ENCODE measurements at places on chromosomes 2 and 18.

- no peak for DNase-seq
These were observed 26.1 kb upstream of the WIPF1 start for GRCh38 chr2:174623690-174624089.

GRCh38 chr2:186059096-186059495 lies 320.5 kb downstream of the FSIP2 start:
- DNase-seq: no peak

DNA sequence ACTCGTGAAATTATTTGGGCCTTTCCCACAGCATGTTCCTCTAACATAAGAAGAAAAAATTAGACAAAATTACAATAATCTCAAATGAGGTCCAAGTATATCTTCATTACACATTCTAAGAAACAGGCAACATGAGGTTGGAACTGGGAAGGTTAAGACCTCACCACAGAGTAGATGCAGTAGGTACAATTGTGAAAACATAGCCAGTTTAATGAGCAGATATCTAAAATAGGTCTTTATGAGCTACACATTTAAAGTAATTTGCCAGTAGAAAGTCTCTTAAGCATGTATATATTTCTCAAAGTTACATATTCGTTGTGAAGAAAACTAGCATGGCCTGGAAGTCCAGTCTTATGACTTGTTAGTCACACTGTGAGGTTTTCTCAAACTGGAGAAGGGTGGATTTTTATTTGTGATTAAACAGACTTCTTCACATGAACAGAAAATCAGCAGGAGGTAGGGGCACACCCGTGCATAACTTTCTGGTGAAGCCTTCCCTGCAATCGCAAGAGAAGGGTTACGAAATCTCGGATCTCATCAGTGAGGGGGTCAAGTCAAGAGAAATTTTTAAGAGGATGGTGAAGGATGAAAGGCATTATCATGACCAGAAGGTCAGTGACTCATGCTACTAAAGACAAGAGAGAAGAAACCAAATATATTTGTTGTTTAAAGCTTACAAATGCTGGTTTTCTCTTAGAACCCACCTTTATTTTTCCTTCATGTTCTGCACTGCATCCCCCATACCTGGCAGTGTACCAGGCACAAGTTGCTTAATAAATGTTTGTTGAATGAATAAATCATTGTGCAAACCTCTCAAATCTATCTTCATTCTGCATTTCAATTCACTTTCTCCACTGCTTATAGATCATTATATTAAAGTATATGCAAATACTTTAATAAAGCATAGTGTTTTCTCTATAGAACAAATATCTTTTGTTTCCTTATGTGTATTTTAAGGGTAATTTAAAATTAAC lies 5.1 kb upstream of the RAB27B start:
- DNase-seq: no peak

- no peak for DNase-seq
These were observed 20.9 kb upstream of the SCN1A start for GRCh38 chr2:166148500-166149400.

DNA sequence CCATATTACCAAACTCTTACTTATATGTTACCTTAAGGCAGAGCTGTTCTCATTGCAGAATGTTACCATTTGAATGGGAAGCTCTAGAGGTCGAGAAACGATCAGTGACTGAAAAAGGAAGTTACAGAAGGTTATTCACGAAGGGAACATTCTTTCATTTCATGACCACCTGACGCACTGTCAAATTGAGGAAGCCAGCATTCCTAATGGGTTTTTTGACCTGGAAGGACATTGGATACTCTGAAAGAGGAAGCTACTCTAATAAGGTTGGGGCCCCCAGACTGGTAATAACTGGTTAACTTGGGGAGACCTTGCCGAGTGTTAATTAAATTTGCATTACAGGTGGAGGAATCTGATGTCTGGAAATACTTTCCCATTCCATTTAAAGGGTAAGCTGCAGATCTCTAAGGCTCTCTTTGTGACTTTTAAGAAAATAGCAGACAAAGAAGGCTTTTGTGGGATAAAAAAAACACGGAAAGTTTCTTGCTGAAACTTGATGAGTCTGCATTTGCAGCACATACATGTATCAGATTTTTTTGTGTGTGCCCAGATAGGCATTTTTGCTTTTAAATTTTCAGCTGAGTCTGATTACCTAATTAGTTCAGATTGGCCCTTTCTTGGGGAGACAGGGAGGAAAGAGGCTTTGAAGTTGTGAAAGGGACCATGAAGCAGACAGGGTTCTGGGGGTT lies 137.1 kb downstream of the LTBP1 start:
- no peak for DNase-seq

DNA sequence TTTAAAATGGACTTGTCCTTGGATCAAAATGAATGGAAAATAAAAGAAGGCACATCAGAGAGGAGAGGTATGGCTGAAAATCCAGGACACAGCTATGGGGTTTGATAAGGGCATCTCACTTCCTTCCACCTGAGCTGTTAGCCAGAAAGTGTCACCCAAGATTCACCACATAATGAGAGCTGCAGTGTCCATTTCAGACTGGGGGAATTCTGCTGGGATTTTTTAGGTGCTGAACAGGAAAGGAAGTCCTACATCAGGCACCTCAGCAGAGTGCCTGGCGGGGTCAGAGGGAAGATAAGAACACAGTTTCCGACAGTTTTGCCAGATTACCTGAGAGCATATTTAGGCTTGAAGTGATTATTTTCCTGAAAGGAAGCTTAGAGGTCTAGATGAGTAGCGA lies 187.6 kb upstream of the HNMT start:
- DNase-seq: no peak

GRCh38 chr2:3108710-3109702 lies 268.6 kb downstream of the EIPR1 start:
- no peak for DNase-seq

DNA sequence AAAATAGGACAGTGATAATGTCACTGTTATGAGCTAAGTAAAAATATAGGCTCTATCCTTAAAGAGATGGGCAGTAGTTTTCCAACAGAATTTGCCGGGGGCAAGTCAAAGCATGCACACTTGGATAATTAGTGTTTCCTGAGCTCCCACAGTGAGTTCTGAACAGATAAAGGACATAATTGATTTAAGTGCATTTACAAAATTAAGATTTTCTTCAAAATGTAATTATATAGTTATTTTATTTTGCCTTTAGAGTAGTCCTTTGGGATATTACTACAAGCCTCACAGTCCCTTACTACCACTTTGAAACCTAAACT lies 107.6 kb downstream of the RAPGEF4 start:
- DNase-seq: no peak

DNA sequence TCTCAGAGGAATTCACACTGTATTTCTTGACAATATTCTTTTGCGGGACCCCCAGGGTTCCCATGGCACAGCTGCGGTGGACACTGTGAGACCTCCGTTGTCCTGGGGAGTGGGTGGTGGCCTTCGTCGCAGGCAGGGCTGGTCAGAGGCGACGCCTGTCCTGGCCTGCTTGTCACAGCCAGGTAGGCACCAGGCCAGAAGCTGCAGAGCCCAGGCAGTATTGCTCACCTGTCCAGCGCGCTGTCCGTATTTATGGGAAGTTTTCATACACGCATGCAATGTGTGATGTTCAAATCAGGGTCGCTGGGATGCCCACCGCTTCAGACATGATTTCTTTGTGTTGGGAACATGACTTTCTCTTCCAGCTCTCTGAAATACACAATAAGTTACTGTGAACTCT lies 126.6 kb downstream of the RTP5 start:
- DNase-seq: no peak

GRCh38 chr2:64767670-64768468 lies 114.2 kb upstream of the SERTAD2 start:
- peak; percentile 64 for DNase-seq

- no peak for DNase-seq
These were observed 764 bp downstream of the MBD2 start for GRCh38 chr18:54223568-54224241.

DNA sequence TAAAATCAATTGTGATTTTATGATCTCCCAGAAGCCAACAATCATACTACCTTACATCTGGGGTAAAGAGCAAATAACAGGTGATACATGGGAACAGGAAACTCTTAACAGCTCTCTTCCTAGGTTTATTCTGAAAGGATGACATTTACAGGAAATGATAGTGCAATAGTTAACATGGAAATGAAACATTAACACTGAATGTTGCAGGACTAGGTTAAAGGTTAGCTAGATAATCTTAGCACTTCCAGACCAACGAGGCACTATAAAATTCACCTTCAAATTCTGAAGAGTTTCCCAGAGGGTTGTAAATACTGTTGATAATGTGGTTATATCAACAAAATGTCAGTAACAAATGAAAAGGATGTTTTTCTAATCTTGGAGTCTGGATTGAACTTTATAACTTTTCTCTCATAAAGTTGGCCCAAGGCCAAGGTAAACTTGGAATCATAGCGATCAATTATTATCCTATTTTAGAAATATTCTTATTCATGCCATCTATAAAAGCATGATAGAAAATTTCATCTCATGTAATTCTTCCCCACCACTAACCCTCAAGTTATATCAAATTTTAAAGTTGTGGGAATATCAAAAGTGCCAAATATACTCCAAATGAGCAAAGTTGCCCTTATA lies 32.9 kb upstream of the GCG start:
- no peak for DNase-seq

GRCh38 chr2:167134381-167135072 lies 246.2 kb downstream of the XIRP2 start:
- DNase-seq: no peak

DNA sequence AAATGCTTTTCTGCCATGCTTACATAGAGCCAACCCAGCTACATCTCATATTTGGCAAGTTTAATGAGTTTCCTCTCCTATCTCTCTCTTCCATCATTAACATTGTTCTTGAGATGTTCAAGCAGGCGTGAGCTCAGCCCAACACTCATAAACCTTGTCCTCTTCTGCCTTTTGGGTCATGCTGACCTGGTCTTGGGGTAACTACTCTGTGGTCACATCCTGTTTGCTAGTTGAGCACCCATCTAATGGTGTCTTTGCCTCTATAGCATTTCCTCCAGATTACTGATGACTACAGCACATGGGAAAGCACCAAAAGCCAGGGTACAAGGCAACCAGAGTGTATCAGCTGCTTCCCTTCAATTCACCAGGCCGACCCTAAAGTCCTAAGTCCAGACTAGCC lies 366.9 kb upstream of the HNRNPA3 start:
- DNase-seq: no peak
